ENCODE measurements at places on chromosomes 4 and X.

GRCh38 chr4:27861802-27862201, 1001.2 kb downstream of the STIM2 start:
- no peak for DNase-seq

GRCh38 chr4:153065276-153065675, 129.2 kb downstream of the FHDC1 start:
- no peak for DNase-seq

DNA sequence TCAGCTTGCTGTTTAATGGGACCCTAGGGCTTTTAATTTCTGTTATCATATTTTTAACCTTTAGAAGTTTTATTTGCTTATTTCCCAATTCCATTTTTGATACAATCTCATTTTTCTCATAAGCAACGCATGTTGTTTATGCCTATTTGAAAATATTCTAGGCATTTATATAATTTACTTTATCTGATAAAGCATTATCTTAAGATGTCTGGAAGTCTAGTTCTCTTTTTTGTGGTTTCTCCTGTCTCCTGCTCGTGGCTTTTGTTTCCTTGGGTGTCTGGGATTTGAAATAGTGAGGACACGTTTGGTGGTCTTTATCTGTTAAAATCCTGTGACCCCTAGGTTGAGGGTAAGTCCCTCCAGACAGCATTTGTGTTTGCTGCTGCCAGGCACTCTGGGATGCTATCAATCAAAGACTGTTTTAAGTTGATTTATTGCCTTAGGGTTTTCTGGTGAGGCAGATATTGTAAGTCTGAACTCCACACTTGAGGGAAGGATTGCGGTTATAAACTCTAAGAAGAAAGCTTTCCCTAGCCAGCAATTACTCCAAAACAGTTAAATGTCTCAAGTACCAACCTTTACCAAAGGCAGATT, 208.0 kb downstream of the PRDM5 start:
- DNase-seq = no peak

GRCh38 chrX:154541896-154542722, 4.5 kb downstream of the G6PD start:
- DNase-seq = no peak

- no peak for DNase-seq
Observed at GRCh38 chrX:150719621-150720020, 26.4 kb downstream of the MTMR1 start.

GRCh38 chrX:119762718-119763117, 4.3 kb downstream of the SOWAHD start:
- no peak for DNase-seq

GRCh38 chrX:11111037-11111851, at the start of gene HCCS:
HCCS (plus strand) TSS chrX:11111332; CDS start chrX:11112061, 729 bp downstream.
- DNase-seq = peak; percentile 88

DNA sequence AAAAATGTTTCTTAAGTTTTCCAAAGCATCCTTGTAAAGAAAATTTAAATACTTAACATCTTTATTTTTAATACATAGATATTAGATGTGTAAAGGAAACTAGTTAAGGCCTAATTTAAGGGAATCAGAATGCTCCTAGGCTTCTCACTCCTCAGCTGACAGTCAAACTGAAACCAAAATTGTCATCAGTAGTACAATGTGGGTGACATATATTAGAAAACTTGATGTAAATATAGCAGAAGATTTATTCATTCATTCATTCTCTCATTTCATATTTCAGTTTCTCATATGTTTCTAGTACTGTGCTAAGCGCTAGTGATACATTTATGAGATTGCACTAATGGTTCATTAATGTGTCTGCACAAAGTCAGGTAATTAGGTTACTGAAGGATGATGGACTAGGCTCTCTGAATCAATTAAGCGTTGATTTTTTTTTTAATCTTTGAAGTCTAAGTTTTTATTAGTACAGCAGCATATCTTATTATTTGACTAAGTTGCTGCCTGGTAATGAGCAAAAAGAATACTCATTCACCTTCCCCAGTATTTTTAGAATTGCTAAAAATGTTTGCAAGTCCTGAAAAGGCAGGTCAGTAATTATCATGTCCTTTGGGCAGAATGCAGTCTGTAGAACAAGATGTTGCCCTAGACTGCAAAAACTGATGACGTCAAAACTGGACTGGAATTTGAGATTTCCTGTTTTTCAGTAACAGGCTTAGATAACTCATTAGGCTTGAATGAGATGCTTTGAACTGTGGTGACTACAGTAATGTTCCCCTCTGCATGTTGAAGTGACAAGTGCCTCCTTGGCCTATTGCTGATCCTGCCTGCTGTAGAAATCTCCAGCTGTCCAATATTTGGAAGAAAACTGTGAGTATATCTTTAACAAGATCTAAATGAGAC, 128.7 kb downstream of the ARHGAP24 start:
- DNase-seq = no peak

GRCh38 chr4:153413842-153414241, 52.3 kb upstream of the TMEM131L start:
- DNase-seq = no peak

DNA sequence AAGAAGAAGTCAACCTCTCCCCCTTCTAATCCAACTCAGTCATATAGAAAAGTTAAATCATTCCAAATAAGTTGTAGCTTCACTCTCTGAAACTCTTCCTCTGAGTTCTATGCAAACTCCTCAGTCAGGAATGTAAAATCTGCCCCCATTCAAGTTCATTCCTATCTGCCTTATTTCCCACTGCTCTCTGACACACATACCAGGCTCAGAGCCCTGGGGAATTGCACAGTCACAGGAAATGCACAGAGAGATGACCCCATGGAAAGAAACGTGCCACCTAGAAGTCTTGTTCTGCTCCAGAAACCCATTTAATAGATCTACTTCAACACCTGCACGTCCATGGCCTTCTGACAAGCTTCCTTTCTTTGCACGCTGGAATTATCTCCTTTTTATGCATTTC, 236.0 kb upstream of the VCX3A start:
- DNase-seq = no peak

- DNase-seq = no peak
Observed at GRCh38 chr4:89725268-89725667, 111.7 kb downstream of the SNCA start.

GRCh38 chr4:169048868-169049414, 38.9 kb upstream of the CBR4 start:
- no peak for DNase-seq

- DNase-seq = no peak
Observed at GRCh38 chrX:11629593-11630211, 36.0 kb downstream of the ARHGAP6 start.

DNA sequence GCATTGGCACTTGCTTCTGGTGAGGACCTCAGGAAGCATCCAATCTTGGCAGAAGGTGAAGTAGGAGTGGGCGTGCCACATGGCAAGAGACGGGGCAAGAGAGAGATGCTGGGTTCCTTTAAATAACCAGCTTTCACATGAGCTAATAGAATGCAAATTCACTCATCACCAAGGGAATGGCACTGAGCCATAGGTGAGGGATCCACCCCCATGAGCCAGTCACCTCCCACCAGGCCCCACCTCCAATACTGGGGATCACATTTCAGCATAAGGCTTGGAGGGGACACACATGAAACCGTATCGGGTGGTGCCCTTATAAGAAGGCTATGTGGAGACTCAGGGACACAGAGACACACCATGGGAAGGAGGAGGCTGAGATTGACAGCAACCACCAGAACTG, 140.0 kb upstream of the MSX1 start:
- no peak for DNase-seq

DNA sequence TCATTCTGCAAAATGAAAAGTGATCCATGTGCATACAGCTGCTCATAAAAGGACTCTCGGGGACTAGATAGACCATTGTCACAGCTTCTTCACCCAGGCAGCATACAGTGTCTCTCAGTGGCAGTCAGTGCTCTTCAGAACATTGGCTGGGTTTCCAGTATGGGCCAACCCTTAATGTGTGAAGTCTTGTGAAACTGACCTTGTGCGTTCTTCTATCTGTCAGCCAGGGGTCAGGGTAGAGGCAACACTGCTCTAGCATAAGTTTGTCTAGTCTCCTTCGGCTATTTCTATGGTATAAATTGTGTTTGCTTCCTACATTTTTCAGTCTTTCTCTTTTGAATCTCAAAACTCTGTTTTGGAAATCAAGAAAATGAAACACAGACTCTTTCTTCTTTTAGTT, 37.0 kb upstream of the SMIM31 start:
- DNase-seq = no peak

DNA sequence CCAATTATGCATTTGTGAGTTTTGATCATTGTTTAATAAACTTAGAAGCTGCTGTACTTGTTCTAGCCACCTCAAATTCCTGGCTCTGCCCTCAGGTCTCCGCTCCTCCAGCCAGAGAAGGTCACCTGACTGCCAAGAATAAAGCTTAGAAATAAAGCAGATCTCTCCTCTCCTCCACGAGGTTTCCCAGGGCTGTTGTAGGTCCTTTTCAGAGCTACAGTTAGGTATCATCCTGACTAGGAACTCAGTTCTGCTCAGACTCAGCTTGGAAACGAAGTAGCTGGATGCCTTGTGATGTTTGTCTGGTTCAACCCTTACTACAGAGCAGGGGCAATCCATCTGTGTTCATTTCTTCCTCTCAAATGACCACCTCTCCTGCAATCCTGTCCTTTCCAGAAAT, 79.1 kb upstream of the RAPGEF2 start:
- DNase-seq = no peak

- DNase-seq = no peak
Observed at GRCh38 chrX:20309806-20310205, 43.1 kb upstream of the RPS6KA3 start.

DNA sequence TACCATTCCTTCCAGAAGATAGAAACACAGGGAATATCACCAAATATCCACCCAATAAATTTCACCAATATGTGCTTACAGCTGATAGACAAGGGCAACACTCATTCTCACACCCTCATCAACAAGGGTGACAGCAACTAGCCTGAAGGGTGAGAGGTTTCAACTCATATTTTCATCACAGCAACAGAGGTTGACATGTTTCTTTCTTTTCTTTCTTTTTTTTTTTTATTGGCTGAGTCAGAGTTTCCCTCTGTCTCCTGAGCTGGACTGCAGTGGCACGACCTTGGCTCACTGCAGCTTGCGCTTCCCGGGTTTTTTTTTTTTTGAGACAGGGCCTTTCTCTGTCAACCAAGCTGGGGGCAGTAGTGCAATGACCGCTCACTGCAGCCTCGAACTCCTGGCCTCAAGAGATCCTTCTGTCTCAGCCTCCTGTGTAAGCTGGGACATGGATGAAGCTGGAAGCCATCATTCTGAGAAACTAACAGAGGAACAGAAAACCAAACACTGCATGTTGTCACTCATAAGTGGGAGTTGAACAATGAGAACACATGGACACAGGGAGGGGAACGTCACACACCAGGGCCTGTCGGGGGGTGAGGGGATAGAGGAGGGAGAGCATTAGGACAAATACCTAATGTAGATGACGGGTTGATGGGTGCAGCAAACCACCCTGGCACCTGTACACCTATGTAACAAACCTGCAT, 27.5 kb upstream of the ASMTL start:
- DNase-seq = no peak
